SK-N-SH (cell line): ENCODE measurements at places on chromosomes 7 and 10. TPM values are rescaled to one million over a fixed set of nuclear protein-coding genes. Genes with fewer than 3 reads are reported as not detected.

Gene TRIM50
- polyA plus RNA-seq, result not detected in 2 replicates

Gene DKK1
- 225 and 372 TPM in 2 replicates for polyA plus RNA-seq

Gene FGFR2
- polyA plus RNA-seq, result 0.02 TPM in 1 of 2 replicates, not detected in the other

Gene EMX2
- not detected in 2 replicates for polyA plus RNA-seq

Gene CAMK1D
- 4.1 TPM in 2 replicates for polyA plus RNA-seq
